ENCODE measurements at places on chromosomes 12 and 14. TPM values are rescaled to one million over a fixed set of nuclear protein-coding genes. Genes with fewer than 3 reads are reported as not detected.
A peak's percentile ranks its signal among the peaks of the same experiment; 100 is the strongest.

- H3K27ac ChIP-seq = no peak within 1 kb of the TSS
- DNase-seq = no peak
- H3K4me1 ChIP-seq = no peaks in the 10 kb centered on the region
- peak within 1 kb of the TSS; percentile 37 for H3K4me3 ChIP-seq
These were observed at the start of gene ADAMTS20 for GRCh38 chr12:43551971-43552559. Gene ADAMTS20 (minus strand): TSS chr12:43552203. CDS start chr12:43551921, 282 bp downstream.

DNA sequence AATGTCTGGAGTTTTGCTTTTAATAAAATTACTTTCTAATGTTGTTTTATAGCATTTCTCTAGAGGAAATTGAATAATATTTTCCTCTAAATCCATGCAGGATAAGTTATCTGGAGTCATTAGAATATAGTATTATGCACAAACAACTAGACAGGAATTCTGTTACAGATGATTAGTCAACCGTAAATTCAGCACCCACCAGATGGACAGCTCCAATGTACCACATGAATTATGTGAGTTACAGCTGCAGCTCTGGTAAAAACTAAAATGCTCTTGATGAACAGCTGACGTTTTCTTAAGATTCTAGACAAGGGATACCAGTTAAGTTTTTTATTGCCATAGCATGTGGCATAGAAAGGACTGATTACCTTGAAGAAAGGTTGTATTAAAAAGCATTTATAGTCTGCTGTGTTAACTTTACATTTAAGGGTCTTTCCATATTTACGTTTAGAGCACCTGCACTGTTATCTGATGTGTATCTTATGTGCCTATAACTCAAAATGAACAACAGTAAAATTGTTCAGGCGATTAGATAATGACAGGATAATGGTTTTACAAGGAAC lies 321.4 kb upstream of the LRFN5 start:
- H3K4me1 ChIP-seq = no peaks in the 10 kb centered on the region
- no peak overlapping the region for H3K27ac ChIP-seq
- no peaks in the 10 kb centered on the region for H3K27me3 ChIP-seq

MCRS1 gene
- 37.6 TPM for total RNA-seq

HHIPL1 gene
- 4.6 TPM for total RNA-seq

DNA sequence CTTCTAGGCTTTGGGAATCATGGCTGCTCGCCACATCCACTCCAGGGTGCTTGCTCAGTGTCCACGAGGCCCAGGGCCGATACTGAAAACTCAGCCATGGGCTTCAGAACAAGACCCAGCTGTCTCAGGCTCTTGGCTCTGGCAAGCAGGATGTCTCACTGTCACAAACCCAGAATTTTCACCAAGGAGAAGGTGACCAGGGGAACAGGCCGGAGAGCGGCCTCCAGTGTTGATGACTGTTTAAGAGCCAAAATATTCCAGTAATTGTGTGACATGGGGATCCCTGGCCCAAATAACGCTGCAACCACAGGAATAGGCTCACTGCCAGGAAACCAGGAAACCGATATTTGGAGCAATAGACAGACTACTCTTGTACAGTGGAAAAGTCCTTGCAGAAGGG lies 9.8 kb upstream of the SERPINA5 start:
- H3K27me3 ChIP-seq = no peaks in the 10 kb centered on the region
- peak overlapping the region; percentile 52 for H3K27ac ChIP-seq
- no peak for DNase-seq
- peaks cover 3% of the 10 kb centered on the region for H3K4me1 ChIP-seq
- no peak overlapping the region for H3K4me3 ChIP-seq
- H3K36me3 ChIP-seq = no peaks in the 10 kb centered on the region

DNA sequence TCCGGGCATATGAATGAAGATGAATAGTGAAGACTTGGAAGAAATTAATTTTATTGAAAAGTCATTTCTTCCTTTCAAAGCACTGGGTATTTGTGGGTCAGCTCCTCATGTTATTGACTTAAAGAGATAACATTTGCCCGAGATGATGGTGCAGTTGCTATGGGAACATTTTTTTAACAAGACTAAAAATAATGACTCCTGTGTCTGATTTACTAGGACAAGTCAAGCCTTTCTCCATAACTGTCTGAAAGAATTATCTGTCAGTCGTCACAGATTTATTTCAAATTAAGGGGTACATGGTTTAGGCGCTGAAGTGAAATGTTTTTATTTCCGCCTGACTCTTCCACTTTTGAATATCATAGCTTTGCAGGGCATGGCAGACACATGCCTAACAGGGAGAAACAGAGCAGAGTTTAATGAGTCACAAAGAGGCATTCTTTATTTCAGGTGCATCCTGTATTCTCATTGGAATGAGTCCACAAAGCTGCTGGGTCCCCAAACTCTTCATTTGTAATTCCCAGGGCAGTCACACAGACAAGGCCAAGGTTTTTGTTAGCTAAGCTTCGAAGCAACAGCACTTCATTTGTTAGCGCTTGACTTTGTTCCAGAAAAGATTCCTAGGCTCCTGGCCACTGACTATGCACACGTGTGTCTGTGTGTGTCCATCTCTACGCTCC lies 4.3 kb upstream of the GPHB5 start:
- H3K27ac ChIP-seq = no peak overlapping the region
- H3K27me3 ChIP-seq = no peaks in the 10 kb centered on the region
- no peak overlapping the region for H3K4me3 ChIP-seq

DNA sequence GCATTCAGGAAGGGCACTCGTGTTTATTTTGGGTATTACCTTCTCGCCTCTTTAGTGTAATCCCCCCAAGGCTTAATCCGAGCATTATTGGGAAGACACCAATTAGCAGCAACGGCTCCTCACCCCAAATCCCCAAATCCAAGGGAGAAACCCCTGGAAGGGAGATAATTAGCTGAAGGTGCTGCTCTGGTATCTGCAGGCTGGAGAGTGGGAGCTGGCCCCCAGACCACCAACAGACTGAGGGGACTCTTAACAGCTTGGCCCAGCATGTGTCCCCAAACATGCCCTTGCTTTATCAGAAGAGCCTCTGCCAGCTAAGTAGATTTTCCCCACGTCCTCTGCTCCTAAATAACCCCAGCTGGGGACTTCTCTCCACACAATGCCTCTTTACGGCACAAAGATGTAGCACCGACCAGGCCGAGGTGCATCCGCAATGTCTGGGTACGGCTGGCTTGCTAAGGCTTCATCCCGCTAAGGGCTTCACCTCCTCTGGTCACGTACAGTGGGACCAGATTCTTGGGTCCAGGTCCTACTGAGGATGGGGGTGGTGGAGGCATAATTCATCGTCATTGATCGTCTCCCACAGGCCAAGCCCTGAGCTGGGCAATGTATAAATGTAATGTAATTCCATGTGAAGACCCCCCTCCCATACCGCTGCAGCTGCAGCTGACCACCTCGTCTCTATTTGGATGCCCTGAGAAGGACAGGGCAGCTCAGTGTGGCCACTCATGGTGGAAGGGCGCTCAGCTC lies 123.7 kb upstream of the GSC start:
- no peaks in the 10 kb centered on the region for H3K4me1 ChIP-seq
- no peak for DNase-seq
- no peak overlapping the region for H3K27ac ChIP-seq
- no peaks in the 10 kb centered on the region for H3K36me3 ChIP-seq
- H3K27me3 ChIP-seq = no peaks in the 10 kb centered on the region

- no peaks in the 10 kb centered on the region for H3K27me3 ChIP-seq
- DNase-seq = no peak
- no peaks in the 10 kb centered on the region for H3K36me3 ChIP-seq
- no peak overlapping the region for H3K27ac ChIP-seq
- no peak overlapping the region for H3K4me3 ChIP-seq
These were observed 172.9 kb downstream of the CACNA1C start for GRCh38 chr12:2225696-2226095.

NGB gene
- not detected for total RNA-seq

- no peaks in the 10 kb centered on the region for H3K4me1 ChIP-seq
- H3K36me3 ChIP-seq = no peaks in the 10 kb centered on the region
- peaks cover 75% of the 10 kb centered on the region for H3K27me3 ChIP-seq
- DNase-seq = no peak
These were observed 183 bp upstream of the PRMT8 start for GRCh38 chr12:3490895-3491144.

DNA sequence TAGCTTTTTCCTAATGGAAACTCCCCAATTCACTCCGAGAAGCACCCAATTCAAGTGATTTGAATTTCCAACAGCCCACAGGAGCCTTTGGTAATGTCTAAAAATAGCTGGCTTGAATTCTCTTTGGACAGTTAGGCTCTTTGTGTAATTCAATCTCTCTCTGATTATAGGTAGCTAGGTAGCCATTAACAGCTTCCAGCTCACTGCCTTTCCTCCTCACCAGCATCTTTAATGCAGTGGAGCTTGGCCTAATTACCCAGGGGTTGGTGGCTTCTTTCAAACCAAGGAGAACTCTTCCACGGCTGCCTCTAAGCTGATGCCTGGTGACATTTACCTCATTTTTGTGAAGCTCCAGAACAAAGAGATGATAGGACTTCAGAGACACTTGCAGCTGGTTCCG lies 86.4 kb downstream of the WSCD2 start:
- H3K36me3 ChIP-seq = no peaks in the 10 kb centered on the region
- no peak overlapping the region for H3K4me3 ChIP-seq
- no peak overlapping the region for H3K27ac ChIP-seq
- peaks cover 13% of the 10 kb centered on the region for H3K27me3 ChIP-seq
- no peak for DNase-seq
- no peaks in the 10 kb centered on the region for H3K4me1 ChIP-seq

TARBP2 gene
- total RNA-seq = 45.1 TPM

GRCh38 chr12:94663702-94664101 lies 13.3 kb upstream of the TMCC3 start:
- no peak overlapping the region for H3K27ac ChIP-seq
- H3K27me3 ChIP-seq = no peaks in the 10 kb centered on the region
- no peak for DNase-seq
- H3K4me1 ChIP-seq = no peaks in the 10 kb centered on the region

- H3K27me3 ChIP-seq = no peaks in the 10 kb centered on the region
- no peak overlapping the region for H3K4me3 ChIP-seq
- DNase-seq = no peak
- H3K36me3 ChIP-seq = no peaks in the 10 kb centered on the region
These were observed 152.3 kb downstream of the MSRB3 start for GRCh38 chr12:65430571-65431306.

CDKN1B gene
- 113 TPM for total RNA-seq

GRCh38 chr14:24274101-24274543 lies 2.7 kb upstream of the RABGGTA start:
- H3K36me3 ChIP-seq = no peaks in the 10 kb centered on the region
- DNase-seq = no peak
- no peak overlapping the region for H3K4me3 ChIP-seq

MYO1H gene
- 2.0 TPM for total RNA-seq

WIF1 gene
- total RNA-seq = not detected

CLEC9A gene
- total RNA-seq = not detected

KRT72 gene
- total RNA-seq = not detected

- H3K4me1 ChIP-seq = peaks cover 13% of the 10 kb centered on the region
- peak overlapping the region; percentile 79 for H3K27ac ChIP-seq
- no peaks in the 10 kb centered on the region for H3K36me3 ChIP-seq
- DNase-seq = no peak
These were observed 61.7 kb downstream of the SUSD6 start for GRCh38 chr14:69673104-69673503.

ADGRD1 gene
- total RNA-seq = 11.6 TPM

GRCh38 chr12:38142974-38143373 lies 173.6 kb upstream of the ALG10B start:
- DNase-seq = no peak
- H3K4me1 ChIP-seq = no peaks in the 10 kb centered on the region
- H3K4me3 ChIP-seq = no peak overlapping the region
- H3K36me3 ChIP-seq = no peaks in the 10 kb centered on the region
- no peak overlapping the region for H3K27ac ChIP-seq

DNA sequence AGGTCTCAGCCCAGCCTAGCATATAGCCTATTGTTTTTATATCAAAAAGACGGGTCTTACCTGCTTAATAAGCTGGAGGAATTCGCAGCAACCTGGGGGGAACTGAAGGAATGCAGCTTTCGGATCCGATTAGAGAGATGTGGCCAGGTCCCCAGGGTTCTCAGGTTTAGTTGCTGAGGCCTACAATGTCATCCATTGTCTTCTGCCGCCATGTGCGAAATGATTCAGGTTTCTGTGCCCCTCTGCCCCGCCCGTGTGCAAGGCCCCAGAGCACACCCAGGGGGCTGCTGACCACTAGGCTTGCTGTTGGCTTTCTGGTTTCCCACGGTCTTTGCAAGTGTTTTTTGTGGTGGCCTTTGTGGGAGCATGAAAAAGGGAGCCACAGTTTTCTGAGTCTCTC lies 154.5 kb upstream of the TBX3 start:
- no peak overlapping the region for H3K4me3 ChIP-seq
- H3K27me3 ChIP-seq = no peaks in the 10 kb centered on the region
- no peak overlapping the region for H3K27ac ChIP-seq
- no peak for DNase-seq

- H3K4me1 ChIP-seq = no peaks in the 10 kb centered on the region
- H3K27ac ChIP-seq = no peak overlapping the region
- H3K36me3 ChIP-seq = no peaks in the 10 kb centered on the region
- no peak overlapping the region for H3K4me3 ChIP-seq
- no peaks in the 10 kb centered on the region for H3K27me3 ChIP-seq
These were observed 32.4 kb downstream of the ANO2 start for GRCh38 chr12:5912437-5913334.

- H3K4me1 ChIP-seq = no peaks in the 10 kb centered on the region
- no peaks in the 10 kb centered on the region for H3K27me3 ChIP-seq
- H3K36me3 ChIP-seq = no peaks in the 10 kb centered on the region
- H3K27ac ChIP-seq = no peak overlapping the region
- H3K4me3 ChIP-seq = peak overlapping the region; percentile 56
These were observed 124.4 kb upstream of the PRMT8 start for GRCh38 chr12:3366451-3367110.

GRCh38 chr12:5470703-5471102 lies 38.8 kb downstream of the NTF3 start:
- no peaks in the 10 kb centered on the region for H3K27me3 ChIP-seq
- H3K4me1 ChIP-seq = no peaks in the 10 kb centered on the region
- no peak for DNase-seq
- no peak overlapping the region for H3K4me3 ChIP-seq
- no peaks in the 10 kb centered on the region for H3K36me3 ChIP-seq

DNA sequence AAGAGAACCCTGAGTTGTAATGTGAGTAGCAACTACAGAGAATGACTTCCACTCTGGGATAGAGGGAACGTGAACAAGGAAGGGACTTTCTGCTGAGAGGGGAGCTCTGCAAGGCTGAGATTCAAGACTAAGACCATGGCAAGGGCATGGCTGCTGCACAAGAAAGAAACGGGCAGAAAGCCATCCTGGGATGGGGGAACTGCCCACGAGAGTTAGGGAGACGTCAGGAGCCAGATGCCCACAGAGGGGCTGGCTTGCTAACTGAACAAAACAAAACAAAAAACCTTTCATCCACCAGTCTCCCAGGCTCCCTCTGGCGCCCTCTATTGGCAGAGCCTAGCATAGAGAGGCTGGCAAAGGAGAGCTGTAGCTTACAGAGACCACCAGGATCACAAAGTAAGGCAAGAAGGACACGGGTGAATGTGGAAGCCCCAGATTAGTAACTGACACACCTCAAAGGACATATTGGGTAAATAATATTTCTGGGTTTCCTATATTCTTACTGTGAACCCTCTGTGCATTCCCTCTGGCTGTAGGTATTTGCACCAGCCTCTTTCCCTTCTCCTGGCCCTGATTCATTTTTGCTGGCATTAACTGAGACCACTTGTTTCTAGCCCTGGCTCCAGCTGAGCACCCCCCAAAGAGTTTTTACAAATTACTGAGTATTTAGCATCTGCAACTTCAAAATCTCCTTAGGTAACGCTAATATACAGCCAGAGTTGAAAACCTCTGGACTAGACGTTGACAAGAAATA lies 338.3 kb downstream of the EMP1 start:
- H3K27ac ChIP-seq = no peak overlapping the region
- peak overlapping the region; percentile 25 for H3K4me3 ChIP-seq
- no peaks in the 10 kb centered on the region for H3K4me1 ChIP-seq
- no peaks in the 10 kb centered on the region for H3K27me3 ChIP-seq

- no peaks in the 10 kb centered on the region for H3K36me3 ChIP-seq
- no peak for DNase-seq
- no peaks in the 10 kb centered on the region for H3K4me1 ChIP-seq
- H3K4me3 ChIP-seq = no peak overlapping the region
- H3K27me3 ChIP-seq = no peaks in the 10 kb centered on the region
- no peak overlapping the region for H3K27ac ChIP-seq
These were observed 106.6 kb downstream of the DYRK2 start for GRCh38 chr12:67754933-67755697.
